Parietal lobe (tissue), 2 donors: ENCODE measurements at places on chromosomes 3 and 15. TPM values are rescaled to one million over a fixed set of nuclear protein-coding genes. Genes with fewer than 3 reads are reported as not detected.

Gene P3H2
- 4.7 TPM for total RNA-seq

Gene CAMP
- not detected for total RNA-seq

Gene SAXO2
- total RNA-seq: 11.9 TPM

Gene SYNPR
- 45.7 TPM for total RNA-seq

Gene ITIH4
- total RNA-seq: 17.8 TPM

Gene THRB
- total RNA-seq: 47.0 TPM

Gene LAMB2
- total RNA-seq: 69.2 TPM

Gene FHIT
- total RNA-seq: 4.7 TPM

Gene CDCP1
- total RNA-seq: 1.6 TPM

Gene ASB14
- total RNA-seq: not detected

Gene CHRNA7
- total RNA-seq: 8.8 TPM

Gene DNAH12
- total RNA-seq: 1.6 TPM

Gene PATL2
- total RNA-seq: 3.4 TPM

Gene SH2D7
- not detected for total RNA-seq

Gene CTXN2
- total RNA-seq: 0.63 TPM

Gene SPINK8
- not detected for total RNA-seq

Gene CAND2
- 25.7 TPM for total RNA-seq

Gene IL17RE
- total RNA-seq: 0.31 TPM

Gene CHDH
- 1.3 TPM for total RNA-seq

Gene SMCO1
- total RNA-seq: not detected
